Bladder microvascular endothelial cell (primary cell): ENCODE measurements at places on chromosomes 3 and 15. TPM values are rescaled to one million over a fixed set of nuclear protein-coding genes. Genes with fewer than 3 reads are reported as not detected.

Gene DCP1A
- total RNA-seq = 6.5 and 16.1 TPM in 2 replicates

Gene CADPS
- not detected in 2 replicates for total RNA-seq

Gene CSK
- 29.6 and 87.0 TPM in 2 replicates for total RNA-seq

Gene TNFAIP8L3
- total RNA-seq = 9.7 and 46.1 TPM in 2 replicates

Gene GOLGA6L7
- not detected in 2 replicates for total RNA-seq

Gene GPR149
- total RNA-seq = not detected in 2 replicates

Gene TMC3
- total RNA-seq = not detected in 2 replicates

Gene TM6SF1
- total RNA-seq = 19.6 and 70.5 TPM in 2 replicates

Gene SLC38A3
- total RNA-seq = 0.13 TPM in 1 of 2 replicates, not detected in the other

Gene PLSCR4
- 40.0 and 693 TPM in 2 replicates for total RNA-seq

Gene A4GNT
- total RNA-seq = not detected in 2 replicates

Gene EOMES
- not detected in 2 replicates for total RNA-seq

Gene IL12A
- total RNA-seq = 0.76 and 0.81 TPM in 2 replicates

Gene RAB7A
- 28.7 and 57.0 TPM in 2 replicates for total RNA-seq

Gene TRIM42
- not detected in 2 replicates for total RNA-seq

Gene CLSTN2
- total RNA-seq = under 0.01 and 1.5 TPM in 2 replicates

Gene RNF111
- total RNA-seq = 14.7 and 37.1 TPM in 2 replicates

Gene OR5K4
- not detected in 2 replicates for total RNA-seq
